Smooth muscle cell of the umbilical artery (primary cell): ENCODE measurements at places on chromosomes 5 and 9. TPM values are rescaled to one million over a fixed set of nuclear protein-coding genes. Genes with fewer than 3 reads are reported as not detected.

SLC25A2 gene
- 0.28 and 0.30 TPM in 2 replicates for total RNA-seq

IFNA13 gene
- total RNA-seq = not detected in 2 replicates

PCDHB11 gene
- total RNA-seq = 0.05 and 0.30 TPM in 2 replicates

FOXD4L3 gene
- not detected in 2 replicates for total RNA-seq

KCNT1 gene
- total RNA-seq = not detected in 2 replicates

WDR31 gene
- total RNA-seq = 1.2 and 2.1 TPM in 2 replicates
